KG1 (cell line): ENCODE measurements at places on chromosomes 5 and 9.

- no peak for DNase-seq
Observed at GRCh38 chr5:169442913-169443784, 140.4 kb upstream of the SPDL1 start.

- DNase-seq = no peak
Observed at GRCh38 chr5:40976836-40977235, 67.5 kb downstream of the C7 start.

DNA sequence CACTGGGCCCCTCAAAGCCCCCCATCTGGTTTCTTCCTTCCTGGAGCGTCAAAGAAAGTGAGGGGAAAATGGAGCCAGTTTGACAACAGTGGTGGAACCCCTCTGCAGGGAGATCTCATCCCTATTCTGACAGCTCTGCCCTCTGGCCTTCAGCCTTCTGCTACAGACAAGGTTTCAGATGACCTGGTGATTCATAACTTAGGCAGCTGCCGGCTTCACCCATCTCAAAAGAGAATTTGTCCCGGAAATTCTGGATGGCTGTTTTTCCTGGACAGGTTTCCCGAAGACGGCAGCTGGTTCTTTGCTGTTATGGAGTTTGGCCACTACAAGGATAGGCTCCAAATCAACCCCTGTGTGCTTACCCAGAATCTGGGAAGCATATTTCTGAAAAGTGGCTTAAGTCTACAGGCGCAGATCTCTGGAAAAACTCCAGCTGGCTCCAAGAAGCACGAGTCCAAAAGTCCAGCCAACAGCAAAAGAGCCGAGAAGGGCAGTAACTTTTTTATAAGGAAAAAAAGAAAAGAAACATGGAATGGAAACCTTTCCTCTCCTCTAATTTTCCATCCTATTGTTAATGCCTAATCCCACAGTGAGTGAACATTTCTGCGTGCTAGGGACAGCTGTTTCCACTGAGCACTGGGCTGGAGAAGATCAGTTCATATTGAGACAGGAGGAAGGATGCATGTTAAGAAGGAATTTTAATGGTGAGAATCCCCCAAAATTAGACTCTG lies 54.5 kb downstream of the ZNF366 start:
- no peak for DNase-seq

DNA sequence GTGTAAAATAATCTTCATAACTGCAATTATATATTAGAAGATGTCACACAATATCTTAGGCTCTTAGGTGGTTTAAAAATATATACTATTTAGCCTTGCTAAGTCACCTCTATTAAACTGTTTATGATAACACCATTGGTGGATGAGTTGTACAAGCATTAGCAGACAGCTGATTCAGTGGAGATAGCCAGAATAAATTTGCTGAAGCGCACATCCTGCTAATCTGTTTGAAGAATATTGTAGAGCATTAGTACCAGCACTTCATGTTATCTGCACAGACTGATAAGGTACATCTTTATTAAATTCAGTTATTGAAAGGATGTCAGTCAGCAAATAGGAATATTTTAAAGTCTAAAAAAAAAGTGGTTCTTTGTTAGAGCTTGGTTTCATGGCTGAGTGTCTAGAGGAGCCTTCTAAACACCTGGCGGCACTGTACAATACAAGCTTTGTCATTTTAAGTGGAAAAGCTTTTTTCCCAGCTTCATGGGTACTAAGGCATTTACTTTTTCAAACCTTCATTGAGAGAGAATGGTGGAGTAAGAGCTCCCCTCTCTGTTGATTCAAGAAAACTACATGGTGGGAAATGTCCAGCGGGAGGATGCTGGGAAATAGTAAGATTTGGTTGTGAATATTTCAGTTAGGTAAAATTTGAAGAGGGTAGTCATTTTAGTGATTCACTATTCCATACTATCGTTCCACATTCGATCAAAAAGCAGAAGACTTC lies 275.1 kb downstream of the SLF1 start:
- DNase-seq = no peak

GRCh38 chr5:73947906-73948640 lies 322.1 kb downstream of the ARHGEF28 start:
- DNase-seq = no peak

DNA sequence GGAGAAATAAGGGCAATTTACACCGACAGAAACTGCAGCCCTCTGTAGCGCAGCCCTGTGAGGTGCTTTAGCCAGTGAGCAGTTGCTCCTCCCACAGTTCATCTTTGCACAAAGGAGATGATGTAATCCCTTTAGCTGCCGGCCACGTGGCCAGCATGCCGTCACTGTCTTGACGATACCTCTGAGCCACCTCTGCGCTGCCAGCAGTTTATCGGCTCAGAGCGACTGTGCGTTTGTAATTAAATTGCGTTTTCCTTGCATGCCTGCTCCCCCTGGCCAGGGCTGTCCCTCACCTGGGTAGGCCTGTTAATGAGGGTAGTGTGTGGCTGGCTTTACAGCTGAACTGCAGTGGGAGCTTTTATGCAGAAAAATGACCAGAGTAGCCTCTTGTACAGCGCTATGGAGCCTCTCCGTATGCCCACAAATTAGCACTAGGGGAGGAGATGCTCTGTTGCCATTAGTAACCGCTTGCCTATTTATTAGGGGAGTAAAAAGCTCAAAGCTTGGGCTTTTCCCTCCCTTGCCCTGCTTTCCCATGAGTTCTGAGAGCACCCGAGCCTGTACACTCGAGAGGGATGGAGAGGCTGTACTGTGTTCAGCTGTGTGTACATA lies 107.0 kb downstream of the TRIO start:
- no peak for DNase-seq

GRCh38 chr9:76298521-76299144 lies 95.6 kb downstream of the RFK start:
- DNase-seq = no peak

- no peak for DNase-seq
Observed at GRCh38 chr5:902129-902916, 9.6 kb downstream of the TRIP13 start.

GRCh38 chr9:123070198-123070597 lies 36.7 kb downstream of the GPR21 start:
- no peak for DNase-seq

- DNase-seq = no peak
Observed at GRCh38 chr9:130579738-130580463, 524 bp downstream of the FUBP3 start.

GRCh38 chr5:104344809-104345208 lies 782.2 kb upstream of the NUDT12 start:
- no peak for DNase-seq

DNA sequence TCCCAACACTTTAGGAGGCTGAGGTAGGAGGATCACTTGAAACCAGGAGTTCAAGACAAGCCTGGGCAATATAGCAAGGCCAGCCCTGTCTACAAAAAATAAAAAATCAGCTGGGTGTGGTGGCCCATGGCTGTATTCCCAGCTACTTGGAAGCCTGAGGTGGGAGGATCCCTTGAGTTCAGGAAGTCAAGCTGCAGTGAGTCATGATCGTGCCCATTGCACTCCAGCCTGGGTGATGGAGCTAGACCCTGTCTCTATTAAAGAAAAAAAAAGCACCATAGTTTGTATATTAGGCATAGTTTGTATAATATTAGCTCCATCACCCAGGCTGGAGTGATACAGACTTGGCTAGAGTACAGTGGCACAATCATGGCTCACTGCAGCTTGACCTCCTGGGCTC lies 9.6 kb upstream of the NME5 start:
- DNase-seq = no peak

DNA sequence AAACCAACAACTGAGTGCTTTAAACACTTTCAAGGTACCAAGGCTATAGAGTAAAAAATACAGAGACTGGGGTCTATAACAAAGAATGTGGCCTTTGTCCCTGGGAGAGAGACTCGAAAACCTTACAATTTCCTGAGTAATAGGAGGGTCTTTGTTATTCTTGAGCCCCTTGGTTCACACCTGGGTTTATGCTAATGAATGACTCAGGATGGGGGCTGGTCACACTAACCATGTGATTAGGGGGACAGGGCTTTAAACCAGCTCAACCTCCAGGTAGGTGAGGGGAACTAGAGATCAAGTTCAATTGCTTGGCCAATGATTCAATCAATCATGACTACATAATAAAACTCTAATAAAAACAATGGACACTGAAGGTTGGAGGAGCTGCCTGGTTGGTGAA lies 50.2 kb downstream of the PLPP1 start:
- no peak for DNase-seq

DNA sequence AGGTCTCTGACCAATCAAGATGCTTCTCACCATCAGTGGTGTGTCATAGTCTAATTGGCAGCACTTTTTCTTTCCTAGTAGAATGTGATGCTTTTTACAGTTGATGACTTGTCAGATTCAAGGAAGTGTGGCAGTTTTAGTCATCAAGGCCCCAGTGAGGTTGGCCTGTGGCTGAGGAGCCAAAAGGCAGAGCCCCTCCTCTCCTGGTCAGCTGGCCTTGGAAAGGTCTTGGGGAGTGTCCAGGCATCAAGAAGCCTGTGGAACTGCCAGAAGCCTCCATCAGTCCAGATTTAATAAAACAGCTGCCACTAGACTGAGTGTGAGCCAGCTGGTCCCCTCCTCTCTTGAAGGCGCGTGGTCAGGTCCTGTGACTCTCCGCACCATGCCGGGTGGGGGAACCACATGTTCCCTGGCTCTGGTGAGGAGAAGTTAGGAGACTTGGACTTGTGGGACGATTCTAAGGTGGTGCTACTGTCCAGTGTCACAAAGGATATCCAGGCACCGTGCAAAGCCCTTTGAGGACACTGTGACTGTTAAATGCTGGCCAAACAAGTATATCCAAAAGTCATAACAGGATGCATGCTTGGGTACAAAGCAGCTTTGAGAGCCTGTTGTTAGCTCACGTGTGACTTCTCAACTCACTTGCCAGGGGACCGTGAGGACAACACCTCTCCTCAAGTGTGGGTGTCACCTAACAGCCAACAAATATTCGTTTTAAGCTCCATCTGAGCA lies 6.1 kb upstream of the ANGPTL2 start:
- no peak for DNase-seq

- DNase-seq = no peak
Observed at GRCh38 chr5:135309391-135310327, 89.4 kb downstream of the MACROH2A1 start.

DNA sequence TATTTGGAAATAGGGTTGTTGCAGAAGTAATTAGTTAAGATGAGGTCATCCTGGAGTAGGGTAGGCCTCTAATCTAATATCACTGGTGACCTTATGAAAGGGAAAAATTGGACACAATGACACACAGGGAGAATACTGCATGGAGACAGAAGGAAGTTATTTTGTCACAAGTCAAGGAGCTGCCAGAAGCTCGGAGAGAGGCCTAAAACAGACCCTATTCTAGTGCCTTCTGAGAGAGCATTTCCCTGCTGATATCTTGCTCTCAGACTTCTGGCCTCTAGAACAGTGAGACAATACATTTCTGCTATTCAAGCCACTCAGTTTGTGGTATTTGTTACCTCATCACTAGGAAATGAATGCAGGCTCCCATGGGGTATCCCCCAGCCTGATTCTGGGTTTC lies 332.9 kb downstream of the CSNK1G3 start:
- no peak for DNase-seq

GRCh38 chr5:178403351-178403750 lies 170.7 kb upstream of the PHYKPL start:
- no peak for DNase-seq

DNA sequence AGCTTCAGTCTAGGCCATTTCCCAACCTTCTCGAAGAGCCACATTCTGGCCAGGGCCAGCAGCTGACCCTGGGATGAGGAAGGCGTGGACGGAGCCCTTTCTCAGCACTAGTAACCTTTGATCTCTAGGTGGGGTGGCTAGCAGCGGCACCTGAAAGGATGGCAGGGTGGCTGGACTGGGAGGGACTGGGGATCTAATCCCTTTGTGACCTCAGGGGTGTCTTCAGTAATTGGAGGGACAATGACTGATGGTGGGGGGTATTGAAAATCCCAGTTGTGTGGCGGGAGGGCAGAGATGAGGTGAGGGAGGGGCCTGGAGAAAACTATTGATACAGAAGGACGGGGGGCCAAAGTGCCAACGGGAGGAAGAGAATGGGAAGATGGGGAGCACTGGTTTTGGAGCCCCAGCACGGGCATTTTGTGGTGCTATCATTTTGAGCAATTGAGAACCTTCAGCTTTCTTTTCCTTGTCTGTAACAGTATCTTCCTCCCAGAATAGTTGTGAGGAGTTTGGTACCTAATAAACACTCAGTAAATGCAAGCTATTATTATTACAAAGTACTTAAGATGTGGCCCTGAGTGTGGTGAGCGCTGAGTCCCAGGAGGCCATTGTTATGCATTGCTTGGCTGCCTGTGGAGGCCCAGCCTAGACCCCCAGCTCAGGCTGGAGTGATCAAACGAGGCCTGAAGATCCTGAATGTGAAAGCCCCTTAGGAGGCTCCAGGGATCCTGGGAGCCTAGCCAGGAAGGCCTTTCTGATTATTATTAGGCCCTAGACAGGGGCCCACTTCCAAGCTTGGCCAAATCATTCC lies 37.3 kb upstream of the UBE2D2 start:
- no peak for DNase-seq

DNA sequence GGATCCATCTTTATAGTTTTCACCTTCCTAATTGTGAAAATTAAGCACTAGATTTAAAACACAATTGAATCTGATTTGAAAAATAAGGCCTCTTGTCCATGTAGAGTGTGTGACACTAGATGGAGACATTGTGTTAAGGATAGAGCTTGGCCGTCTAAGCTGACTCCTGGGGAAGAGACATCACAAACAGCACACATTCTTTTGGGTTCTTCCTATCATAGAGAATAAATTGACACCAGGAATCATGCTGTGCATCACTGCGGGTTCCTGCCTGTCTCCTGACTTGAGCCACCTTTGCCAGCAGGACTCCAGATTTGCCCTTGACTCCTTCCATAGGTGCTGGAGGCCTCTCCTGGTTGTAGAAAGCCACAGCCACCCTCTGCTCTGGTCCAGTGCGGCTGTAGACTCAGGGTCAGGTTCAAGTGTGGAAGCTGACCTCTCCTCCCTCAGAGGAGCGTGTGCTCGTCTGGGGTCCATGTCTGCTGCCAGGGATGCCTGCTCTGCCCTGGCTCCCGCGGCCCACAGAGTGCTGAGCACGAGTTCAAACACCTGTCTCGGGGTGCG lies 11.2 kb downstream of the ROPN1L start:
- DNase-seq = peak; percentile 19

DNA sequence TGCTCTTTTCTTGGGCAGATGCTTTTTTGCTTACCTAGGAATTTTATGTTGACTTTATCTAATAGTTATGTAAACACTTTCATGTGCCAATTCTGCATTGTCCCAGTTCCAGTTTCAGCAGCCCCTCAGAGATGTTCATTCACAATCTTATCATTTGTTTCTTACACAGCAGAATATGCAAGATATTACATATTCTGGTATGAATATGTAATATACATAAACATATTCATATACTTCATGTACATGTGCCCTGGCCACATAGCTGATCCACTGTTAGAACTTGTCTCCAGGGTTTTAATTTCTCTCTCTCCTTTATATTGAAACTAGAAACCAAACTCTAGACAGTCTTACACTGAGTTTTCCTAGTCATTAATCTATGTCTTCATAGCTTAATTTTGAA lies 90.2 kb upstream of the PARP8 start:
- DNase-seq = no peak

- DNase-seq = no peak
Observed at GRCh38 chr5:158398360-158399201, 539.6 kb upstream of the CLINT1 start.

GRCh38 chr5:25754895-25755294 lies 1110.1 kb upstream of the CDH10 start:
- no peak for DNase-seq
